ENCODE measurements at places on chromosomes 2 and 18. TPM values are rescaled to one million over a fixed set of nuclear protein-coding genes. Genes with fewer than 3 reads are reported as not detected.

GRCh38 chr2:15246870-15247269, 314.3 kb downstream of the NBAS start:
- no peaks in the 10 kb centered on the region for H3K27me3 ChIP-seq
- H3K4me3 ChIP-seq = no peak overlapping the region
- no peak overlapping the region for H3K27ac ChIP-seq
- H3K4me1 ChIP-seq = peaks cover 6% of the 10 kb centered on the region

DNA sequence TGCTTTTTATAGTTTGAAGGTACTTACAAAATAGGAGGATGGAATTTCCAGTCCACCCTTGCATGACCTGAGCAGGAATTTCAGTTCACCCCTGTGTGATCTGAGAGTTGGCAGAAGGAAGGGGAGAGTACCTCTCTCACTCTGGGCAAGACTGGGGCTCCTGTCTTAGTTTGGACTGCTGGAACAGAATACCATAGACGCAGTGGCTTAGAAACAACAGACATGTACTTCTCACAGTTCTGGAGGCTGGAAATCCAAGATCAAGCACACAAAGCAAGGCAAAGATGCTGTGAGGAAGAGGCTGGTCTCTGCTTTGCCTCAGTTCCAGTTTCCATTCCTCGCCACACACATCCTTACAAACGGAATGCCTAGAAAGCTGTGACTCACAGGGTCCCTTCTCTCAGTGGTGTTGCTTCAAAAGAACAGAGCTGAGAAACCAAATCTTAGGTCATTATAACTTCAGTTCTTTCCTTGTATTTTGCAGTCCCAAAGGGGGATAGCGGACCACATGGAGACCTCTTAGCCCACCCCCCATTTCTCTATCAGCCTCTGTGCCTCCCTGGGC, 108.8 kb upstream of the HAAO start:
- no peaks in the 10 kb centered on the region for H3K27me3 ChIP-seq
- H3K36me3 ChIP-seq = no peaks in the 10 kb centered on the region
- no peak overlapping the region for H3K27ac ChIP-seq
- H3K4me3 ChIP-seq = no peak overlapping the region
- no peak for DNase-seq

- no peak for DNase-seq
- H3K27me3 ChIP-seq = no peaks in the 10 kb centered on the region
- peaks cover 28% of the 10 kb centered on the region for H3K4me1 ChIP-seq
- no peak overlapping the region for H3K27ac ChIP-seq
- no peaks in the 10 kb centered on the region for H3K36me3 ChIP-seq
Measured at GRCh38 chr2:18977409-18977808, 381.0 kb downstream of the OSR1 start.

PROKR1 gene
- total RNA-seq = not detected

GRCh38 chr18:63844254-63844653, 43.3 kb upstream of the SERPINB2 start:
- no peak for DNase-seq
- no peak overlapping the region for H3K27ac ChIP-seq
- no peak overlapping the region for H3K4me3 ChIP-seq
- peaks cover 5% of the 10 kb centered on the region for H3K27me3 ChIP-seq

FOXI3 gene
- not detected for total RNA-seq

CXCR2 gene
- total RNA-seq = not detected

DNA sequence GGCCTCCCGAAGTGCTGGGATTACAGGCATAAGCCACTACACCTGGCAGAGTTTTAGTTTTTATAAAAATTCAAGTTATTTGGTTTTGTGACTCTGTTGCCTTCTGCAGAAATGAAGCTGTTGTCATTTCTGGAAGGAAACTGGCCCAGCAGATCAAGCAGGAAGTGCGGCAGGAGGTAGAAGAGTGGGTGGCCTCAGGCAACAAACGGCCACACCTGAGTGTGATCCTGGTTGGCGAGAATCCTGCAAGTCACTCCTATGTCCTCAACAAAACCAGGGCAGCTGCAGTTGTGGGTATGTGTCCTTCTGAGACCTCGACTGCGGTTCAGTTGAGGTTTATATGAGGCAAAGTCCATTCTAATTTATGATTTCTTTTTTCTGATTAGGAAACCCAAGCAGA, 7.2 kb downstream of the MTHFD2 start:
- H3K27me3 ChIP-seq = no peaks in the 10 kb centered on the region
- H3K4me1 ChIP-seq = peaks cover 5% of the 10 kb centered on the region
- H3K4me3 ChIP-seq = no peak overlapping the region
- no peak for DNase-seq
- H3K36me3 ChIP-seq = no peaks in the 10 kb centered on the region
- H3K27ac ChIP-seq = no peak overlapping the region

DNA sequence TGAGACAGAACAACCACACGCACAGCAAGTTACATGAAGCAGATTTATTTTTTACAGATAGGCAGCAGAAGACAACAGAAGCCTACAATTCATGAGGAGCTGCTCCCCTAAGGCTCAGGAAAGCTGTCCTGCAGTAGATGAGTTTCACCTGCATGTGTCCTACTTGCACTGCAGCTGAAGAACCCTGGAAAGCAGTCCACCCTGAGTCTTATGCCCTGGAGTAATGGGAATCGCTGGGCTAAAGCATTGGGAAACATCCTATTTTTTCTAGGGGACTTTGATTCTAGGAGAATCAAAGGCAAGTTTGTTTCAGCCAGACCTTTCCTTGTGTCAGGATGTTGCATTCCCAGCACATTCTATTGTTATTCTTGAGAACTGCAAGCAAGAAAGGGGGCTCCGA, 304.8 kb downstream of the LRATD1 start:
- H3K27ac ChIP-seq = no peak overlapping the region
- no peak for DNase-seq
- H3K4me1 ChIP-seq = no peaks in the 10 kb centered on the region
- H3K27me3 ChIP-seq = no peaks in the 10 kb centered on the region

GRCh38 chr2:12674644-12675328, 42.0 kb upstream of the TRIB2 start:
- H3K27ac ChIP-seq = no peak overlapping the region
- peaks cover 9% of the 10 kb centered on the region for H3K4me1 ChIP-seq
- no peaks in the 10 kb centered on the region for H3K27me3 ChIP-seq
- no peak for DNase-seq

GRCh38 chr2:177666408-177666807, 273.8 kb downstream of the AGPS start:
- DNase-seq = no peak
- no peaks in the 10 kb centered on the region for H3K27me3 ChIP-seq
- H3K36me3 ChIP-seq = no peaks in the 10 kb centered on the region
- H3K27ac ChIP-seq = no peak overlapping the region

DNA sequence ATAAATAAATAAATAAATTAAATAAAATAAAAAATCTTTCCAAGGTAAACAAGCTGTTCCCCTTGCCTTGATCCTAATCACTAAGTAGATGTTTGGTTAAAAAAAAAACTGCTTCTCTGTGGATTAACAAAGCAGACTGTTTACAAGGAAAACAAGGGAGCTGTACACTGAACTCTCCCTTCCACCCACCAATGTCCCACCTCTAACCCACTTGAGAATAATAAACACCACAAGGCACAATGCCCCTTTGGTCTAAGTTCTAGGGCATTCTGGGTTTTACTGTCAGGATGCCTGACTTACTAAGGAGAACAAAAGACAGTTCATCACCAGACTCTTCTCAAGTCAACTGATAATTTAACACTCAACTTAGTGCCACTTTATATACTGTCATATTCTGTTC, 83.5 kb downstream of the NCKAP1 start:
- no peaks in the 10 kb centered on the region for H3K4me1 ChIP-seq
- DNase-seq = no peak
- peaks cover 20% of the 10 kb centered on the region for H3K36me3 ChIP-seq
- H3K27me3 ChIP-seq = no peaks in the 10 kb centered on the region
- H3K27ac ChIP-seq = no peak overlapping the region

NDC80 gene
- not detected for total RNA-seq

GRCh38 chr2:30684996-30685395, 122.2 kb downstream of the CAPN13 start:
- H3K4me3 ChIP-seq = no peak overlapping the region
- no peaks in the 10 kb centered on the region for H3K4me1 ChIP-seq
- H3K27ac ChIP-seq = no peak overlapping the region
- no peak for DNase-seq

- no peak overlapping the region for H3K27ac ChIP-seq
- no peak for DNase-seq
- H3K27me3 ChIP-seq = no peaks in the 10 kb centered on the region
- H3K4me3 ChIP-seq = no peak overlapping the region
- H3K4me1 ChIP-seq = peaks cover 9% of the 10 kb centered on the region
- H3K36me3 ChIP-seq = peaks cover 41% of the 10 kb centered on the region
Measured at GRCh38 chr2:96631804-96632435, 6.2 kb downstream of the KANSL3 start.

DNA sequence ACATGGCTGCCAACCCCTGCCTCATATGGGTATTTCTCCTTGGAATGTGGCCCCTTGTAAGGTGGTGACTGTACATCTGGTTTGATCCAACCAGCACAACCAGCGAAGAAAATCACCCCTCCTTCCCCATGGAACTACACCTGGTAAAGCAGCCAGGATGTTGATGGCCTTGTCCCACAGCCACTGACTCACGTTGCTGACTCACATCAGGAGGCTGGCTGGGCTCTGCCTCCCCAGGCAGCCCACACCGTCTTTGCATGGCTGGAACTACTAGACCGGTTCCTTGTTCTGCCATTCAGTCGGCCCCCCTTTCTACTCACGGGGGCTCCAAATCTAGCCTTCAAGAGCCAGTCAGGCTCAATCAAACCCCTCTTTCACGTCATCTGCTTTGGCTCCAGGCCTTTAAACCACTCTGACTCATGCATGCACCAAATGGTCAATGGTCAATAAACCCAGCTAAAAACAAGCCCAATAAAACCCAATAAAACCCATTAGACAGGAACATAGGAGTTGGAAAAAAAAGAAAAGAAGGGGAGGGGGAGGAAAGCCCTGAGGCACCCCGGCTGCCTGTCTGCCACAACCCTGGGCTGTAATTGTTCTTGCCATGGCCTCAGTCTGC, 114.8 kb downstream of the PLB1 start:
- H3K4me1 ChIP-seq = peaks cover 5% of the 10 kb centered on the region
- no peak overlapping the region for H3K27ac ChIP-seq
- H3K27me3 ChIP-seq = no peaks in the 10 kb centered on the region

DNA sequence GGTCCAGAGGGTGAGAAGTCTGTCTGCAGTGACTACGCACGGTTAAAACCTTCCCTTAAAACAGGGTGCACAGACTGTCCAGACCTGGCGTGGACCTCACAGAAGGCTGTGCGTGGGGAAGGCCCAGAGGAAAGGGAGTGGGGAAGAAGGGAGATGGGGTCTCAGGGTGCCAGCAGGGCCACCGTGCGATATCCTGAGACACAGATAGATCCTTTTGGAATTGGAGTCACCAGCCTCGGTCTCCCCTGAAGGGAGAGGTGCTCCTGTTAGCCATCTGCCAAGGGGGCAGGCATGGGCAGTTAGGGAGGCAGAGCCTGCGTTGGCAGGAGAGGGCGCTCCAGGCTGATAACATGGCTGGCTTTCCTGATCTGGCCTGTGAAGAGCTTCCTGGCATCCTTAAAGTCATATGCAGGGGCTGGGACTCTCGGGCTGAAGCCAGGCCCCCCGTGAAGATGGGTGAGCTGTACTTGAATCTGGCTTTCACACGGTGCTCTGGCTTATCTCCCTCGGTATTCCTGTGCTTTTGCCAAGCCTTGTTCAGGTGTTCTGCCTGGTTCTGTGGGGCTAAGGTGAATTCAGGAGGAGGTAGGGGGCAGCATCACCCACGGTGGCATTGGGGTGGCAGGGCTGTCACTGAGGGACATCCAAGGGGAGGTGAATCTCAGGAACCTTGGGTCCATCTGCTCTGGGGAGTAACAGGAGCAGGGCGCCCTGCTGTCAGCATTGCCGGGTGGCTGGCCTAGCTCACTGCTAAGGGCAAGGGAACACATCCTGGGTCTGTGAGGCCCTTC, 107.2 kb upstream of the SMAD2 start:
- H3K4me3 ChIP-seq = no peak overlapping the region
- H3K4me1 ChIP-seq = peaks cover 25% of the 10 kb centered on the region
- H3K27me3 ChIP-seq = no peaks in the 10 kb centered on the region
- no peaks in the 10 kb centered on the region for H3K36me3 ChIP-seq

DNA sequence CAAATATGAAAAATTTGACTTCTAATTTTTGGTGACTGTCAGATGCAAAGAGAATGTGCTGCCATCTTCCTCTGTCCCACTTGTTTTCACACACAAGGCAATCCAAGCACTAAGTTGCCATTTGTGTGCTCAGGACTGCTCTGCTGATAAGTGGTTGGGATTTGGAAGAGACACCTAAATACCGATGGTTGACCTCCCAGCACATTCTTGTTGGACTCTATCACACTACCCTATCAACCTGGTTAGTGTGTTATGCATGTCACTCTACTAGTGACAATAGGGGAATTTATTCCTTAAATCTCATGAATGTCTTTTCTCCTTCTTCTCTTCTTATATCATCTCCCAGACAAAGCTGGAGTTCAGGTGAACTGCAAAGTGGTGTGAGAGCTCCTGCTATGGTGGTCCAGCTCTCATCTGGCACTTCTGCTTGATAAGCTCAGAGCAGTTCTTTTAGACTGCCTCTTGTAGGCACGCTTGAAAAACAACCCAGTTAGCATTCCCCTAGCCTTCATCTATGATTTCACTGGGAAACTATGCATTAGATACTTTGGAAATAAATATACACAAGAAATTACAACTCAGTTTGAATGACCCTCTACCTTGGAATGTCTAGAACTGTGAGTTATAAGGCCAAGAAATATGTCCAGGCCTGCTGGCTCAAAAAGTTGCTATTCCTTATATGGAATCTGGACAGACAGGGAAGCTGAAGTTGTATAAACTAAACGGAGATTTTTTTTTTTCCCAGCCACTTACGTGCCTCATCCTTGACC, 404.8 kb downstream of the MEIS1 start:
- H3K27ac ChIP-seq = no peak overlapping the region
- H3K36me3 ChIP-seq = no peaks in the 10 kb centered on the region
- DNase-seq = no peak
- H3K4me1 ChIP-seq = no peaks in the 10 kb centered on the region

MOGAT1 gene
- total RNA-seq = not detected

DNA sequence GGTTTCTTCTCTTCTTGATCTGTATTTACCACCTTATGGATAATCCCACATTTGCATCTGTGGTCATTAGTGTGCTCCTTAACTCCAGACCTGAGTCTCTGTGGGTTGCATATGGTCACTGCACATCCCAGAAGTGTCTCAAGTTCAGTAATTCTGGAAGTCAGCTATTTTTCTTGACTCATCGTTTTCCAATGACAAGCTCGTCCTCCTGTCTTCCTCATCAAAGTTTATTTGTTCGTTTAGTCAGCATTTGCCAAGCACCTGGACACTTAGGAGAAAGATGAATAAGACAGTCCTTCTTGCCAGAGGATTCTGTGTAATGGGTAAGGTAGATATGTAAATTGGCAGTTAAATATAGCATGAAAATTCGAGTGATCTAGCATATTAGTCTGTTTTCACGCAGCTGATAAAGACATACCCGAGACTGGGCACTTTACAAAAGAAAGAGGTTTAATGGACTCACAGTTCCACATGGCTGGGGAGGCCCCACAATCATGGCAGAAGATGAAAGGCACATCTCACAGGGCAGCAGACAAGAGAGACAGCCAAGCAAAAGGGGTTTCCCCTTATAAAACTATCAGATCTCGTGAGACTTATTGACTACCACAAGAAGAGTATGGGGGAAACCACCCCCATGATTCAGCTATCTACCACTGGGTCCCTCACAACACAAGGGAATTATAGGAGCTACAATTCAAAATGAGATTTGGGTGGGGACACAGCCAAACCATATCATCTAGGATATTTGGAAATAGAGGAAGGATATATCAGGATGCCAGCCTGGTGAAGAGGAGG, 19.4 kb downstream of the FASTKD2 start:
- no peak overlapping the region for H3K27ac ChIP-seq
- peaks cover 4% of the 10 kb centered on the region for H3K4me1 ChIP-seq
- H3K4me3 ChIP-seq = no peak overlapping the region
- DNase-seq = no peak
- no peaks in the 10 kb centered on the region for H3K27me3 ChIP-seq

Measured in adrenal gland (tissue), 19 donors.